ENCODE measurements at places on chromosomes 4 and X.
A peak's percentile ranks its signal among the peaks of the same experiment; 100 is the strongest.

- no peak for DNase-seq
Measured at GRCh38 chr4:88661739-88662138, 35.9 kb downstream of the NAP1L5 start.

- DNase-seq, result no peak
Measured at GRCh38 chr4:185560316-185560715, 25.0 kb upstream of the PDLIM3 start.

DNA sequence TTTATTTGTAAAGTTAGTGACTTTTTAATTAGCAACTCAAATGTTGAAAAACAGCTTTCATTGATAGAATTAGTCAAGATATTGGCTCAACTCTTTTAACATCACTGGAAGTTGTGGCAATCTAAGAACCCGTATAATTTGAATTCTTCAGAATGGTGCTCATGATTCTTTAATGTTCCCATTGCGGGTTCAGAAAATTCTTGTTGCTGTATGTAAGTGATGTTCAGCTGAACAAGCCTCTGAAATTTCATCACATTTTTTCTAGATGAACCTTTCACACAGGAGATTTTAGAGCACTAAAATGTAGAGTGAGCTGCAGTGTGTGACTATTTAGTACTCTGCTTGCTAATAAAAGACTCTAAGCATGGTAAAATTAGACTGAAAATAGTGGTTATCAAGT, 1317.7 kb downstream of the FSTL5 start:
- no peak for DNase-seq

DNA sequence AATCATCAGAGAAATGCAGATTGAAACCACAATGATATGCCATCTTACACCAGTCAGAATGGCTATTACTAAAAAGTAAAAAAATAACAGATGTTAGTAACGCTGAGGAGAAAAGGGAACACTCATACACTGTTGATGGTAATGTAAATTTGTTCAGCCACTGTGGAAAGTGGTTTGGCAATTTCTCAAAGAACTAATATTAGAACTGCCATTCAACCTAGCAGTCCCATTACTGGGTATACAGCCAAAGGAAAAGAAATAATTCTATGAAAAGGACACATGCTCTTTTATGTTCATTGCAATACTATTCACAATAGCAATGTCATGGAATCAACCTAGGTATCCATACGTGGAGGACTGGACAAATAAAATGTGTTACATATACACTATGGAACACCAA, 566.3 kb downstream of the STPG2 start:
- no peak for DNase-seq

- DNase-seq, result no peak
Measured at GRCh38 chr4:133910165-133910564, 291.4 kb downstream of the PABPC4L start.

- no peak for DNase-seq
Measured at GRCh38 chr4:145533001-145533400, 51.3 kb downstream of the SMAD1 start.

DNA sequence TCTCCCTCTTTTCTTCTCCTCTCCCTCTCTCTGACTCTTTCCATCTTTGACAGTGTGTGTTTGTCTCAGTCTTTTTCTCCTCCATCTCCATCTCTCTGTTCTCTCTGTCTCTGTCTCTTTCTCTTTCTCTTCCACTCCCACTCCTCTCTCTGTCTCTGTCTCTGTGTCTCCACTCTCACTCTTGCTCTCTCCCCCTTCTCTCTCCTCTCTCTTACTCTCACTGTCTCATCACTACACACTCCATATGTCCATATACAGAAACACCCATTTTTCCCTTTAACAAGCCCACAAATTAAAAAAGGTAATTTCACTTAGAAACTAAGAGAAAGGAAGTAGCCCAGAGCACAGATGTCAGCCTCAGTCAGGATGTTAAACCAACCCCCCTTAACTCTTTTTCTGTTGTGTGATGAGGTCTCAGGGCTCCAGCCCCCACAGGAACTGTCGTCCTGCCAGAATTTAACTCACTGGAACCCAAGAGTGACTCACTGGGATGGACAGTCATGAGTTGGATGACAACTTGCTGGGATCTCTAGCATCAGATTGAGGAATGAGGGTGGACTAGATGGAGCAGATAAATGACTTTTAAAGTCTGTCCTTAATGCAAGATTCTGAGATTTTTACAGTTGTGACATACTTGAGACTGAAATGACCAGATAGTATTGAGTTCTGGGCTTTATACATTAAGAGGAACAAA, 27.5 kb downstream of the OTUD6A start:
- no peak for DNase-seq

- DNase-seq, result no peak
Measured at GRCh38 chr4:68451246-68452211, 4.3 kb downstream of the TMPRSS11E start.

DNA sequence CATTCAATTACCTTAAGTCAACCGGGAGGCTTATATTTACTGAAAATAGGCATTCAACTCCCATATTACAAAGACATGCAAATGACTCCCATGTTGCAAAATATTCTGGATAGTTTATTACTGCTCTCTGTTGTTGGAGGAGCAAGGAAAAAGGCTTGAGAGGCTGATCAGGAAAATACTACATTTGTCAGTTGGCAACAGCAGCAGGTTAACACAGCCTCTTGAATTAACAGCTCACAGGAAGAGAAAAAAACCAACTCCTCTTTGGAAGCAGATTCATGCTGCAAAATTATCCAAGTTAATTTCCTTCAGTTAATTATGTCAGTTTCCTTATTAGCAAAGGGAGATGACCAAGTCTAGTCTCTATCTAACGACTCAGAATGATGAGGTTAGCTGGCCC, 238.9 kb downstream of the MAML3 start:
- no peak for DNase-seq

- DNase-seq, result no peak
Measured at GRCh38 chr4:146957237-146957636, 11.6 kb upstream of the TTC29 start.

- DNase-seq, result no peak
Measured at GRCh38 chrX:127574829-127575228, 477.4 kb downstream of the ACTRT1 start.

DNA sequence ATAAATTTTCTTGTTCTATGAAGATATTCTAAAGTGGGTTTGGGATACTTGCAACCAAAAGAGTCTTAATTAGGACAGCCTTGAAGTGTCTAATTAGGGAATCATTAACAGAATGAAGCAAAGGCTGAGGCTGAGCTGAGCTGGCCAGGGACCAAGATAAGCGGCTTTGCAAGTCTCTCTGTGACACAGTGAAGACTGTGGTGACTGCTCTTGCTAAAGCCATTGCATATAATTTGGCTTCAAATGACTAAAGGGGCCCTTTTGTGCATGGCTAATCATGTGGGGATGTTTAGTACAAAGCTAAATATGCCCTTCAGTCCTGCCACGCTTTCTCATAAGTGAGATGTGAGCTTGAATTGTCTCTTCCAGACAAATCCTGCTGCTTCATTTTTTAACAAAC, 31.2 kb upstream of the GYPA start:
- DNase-seq, result no peak

- no peak for DNase-seq
Measured at GRCh38 chr4:48237996-48238645, 31.5 kb downstream of the TEC start.

- DNase-seq, result no peak
Measured at GRCh38 chrX:13985697-13986435, 43.8 kb downstream of the GEMIN8 start.

DNA sequence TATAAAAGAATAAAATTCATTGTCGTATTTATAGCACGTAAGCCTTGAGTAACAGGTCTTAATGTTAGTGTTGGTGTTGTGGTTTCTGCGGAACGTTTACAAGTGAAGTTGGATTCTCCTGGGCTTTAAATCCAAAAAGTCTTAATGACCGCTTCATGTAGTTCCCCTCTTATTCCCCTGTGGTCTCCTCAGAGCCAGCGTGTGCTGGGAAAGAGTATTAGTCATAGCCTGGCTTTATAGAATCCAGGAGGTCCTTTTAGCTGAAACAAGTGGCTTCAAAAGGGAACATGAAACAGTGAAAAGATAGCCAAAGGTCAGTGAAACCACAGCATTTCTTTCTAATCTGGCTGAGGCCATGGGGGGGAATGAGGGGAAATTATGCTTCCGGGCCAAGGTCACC, 79.1 kb downstream of the CLCN4 start:
- DNase-seq, result no peak

- DNase-seq, result no peak
Measured at GRCh38 chr4:58760737-58761136, 1650.6 kb upstream of the IGFBP7 start.

DNA sequence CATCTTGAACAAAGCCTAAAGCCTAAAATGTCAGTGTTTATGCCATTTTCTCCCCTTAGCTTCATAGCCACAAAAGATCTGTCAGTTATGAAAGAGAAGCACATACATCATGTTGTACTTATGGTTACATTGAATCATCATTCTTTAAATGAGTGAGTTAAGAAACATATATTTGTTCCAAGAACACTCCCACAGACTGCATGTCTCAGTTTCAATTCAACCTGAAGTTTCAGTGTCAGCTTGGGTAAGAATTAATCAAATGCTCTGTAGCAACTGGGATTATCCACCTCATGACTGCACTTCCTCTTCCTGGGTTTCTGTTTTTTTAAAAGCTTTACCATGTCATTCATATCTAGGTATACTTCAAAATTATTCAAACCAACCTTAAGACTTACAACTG, 3.9 kb upstream of the TMPRSS11B start:
- no peak for DNase-seq

DNA sequence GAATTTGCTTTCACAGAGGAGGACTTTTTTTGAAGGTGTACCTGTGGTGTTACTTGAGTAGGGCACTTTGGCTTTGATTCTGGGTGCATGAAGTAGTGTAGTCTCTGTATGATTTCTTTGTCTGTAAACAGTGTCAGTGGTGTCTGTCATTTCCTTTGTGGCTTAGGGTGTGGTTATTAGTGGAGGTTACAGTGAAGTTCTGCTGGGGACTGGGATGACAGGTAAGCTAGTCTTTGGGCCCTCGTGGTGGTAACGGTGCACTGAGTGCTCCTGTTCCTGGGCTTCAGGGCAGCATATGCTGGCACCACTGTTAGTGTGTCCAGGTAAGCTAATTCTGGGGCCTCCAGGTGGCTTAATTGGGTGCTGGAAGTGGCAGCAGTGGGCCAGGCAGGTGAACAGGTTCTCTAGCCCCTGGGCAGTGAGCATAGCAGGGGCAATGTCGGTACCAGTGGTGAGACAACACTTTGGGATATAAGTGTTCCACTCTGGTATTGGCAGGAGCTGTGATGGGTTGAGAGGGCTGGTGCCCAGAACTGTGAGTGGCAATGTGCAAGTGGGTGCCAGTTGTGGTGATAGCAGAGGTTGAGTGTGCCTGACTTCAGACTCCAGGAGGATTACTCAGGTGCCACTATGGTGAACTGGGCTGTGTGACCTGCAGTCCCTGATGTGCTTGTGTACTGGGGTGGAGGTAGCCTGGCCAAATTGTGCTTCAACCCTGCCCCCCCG, 26.0 kb upstream of the VSIG1 start:
- no peak for DNase-seq

GRCh38 chr4:56692576-56692975, 11.5 kb upstream of the HOPX start:
- no peak for DNase-seq

DNA sequence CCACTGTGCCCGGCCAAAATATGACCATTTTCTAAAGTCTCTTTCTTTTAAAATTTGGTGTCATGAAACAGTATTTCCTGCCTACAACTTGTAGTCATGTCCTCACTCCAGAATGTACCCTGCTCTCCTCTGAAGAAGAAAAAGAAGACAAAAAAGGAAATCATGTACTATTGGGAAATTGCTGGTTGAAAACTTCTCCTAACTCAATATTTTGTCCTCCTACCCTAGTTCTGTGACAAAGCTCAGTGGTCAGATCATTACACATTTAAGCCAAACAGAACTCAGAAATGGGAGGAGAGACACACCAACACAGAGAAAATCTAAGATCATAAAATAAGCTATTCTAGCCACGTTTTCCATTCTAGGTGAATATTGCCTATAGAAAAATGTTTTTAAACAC, 127.7 kb downstream of the IRF2 start:
- DNase-seq, result no peak

- no peak for DNase-seq
Measured at GRCh38 chr4:172042714-172043114, 229.5 kb downstream of the GALNTL6 start.

- no peak for DNase-seq
Measured at GRCh38 chrX:132200976-132201375, 18.3 kb downstream of the RAP2C start.

DNA sequence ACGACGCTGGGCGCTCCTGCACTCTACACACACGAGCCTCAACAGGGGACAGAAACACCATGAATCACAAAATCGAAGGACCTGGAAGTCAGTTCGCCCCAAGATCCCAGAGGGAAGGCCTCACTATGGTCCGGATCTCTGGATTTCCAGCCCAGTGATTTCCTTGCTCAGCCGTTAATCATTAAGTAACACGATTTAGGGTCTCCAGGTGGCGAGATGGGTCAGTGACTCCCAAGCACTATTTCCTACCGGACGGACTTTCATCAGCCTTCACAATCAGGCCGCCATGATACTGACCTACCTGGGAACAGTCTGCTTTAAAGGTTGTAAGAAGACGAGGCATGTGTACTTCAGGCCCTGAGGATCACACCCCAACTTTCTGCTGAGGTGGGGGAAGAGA, 63.7 kb downstream of the FAT1 start:
- no peak for DNase-seq

DNA sequence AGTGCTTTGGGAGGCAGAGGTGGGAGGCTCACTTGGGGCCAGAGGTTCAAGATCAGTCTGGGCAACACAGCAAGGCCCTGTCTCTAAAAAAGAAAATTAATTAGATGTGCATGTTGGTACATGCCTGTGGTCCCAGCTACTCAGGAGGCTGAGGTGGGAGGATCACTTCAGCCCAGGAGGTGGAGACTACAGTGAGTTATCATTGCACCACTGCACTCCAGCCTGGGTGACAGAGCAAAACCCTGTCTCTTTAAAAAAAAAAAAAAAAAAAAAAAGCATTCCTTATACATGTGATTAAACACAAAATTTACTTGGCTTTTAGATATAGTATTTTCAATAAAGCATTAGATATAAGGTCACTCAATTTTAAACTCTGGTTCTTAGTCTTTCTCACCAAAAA, 34.9 kb downstream of the SMARCA1 start:
- no peak for DNase-seq

GRCh38 chr4:139950568-139950967, 203.4 kb downstream of the MAML3 start:
- peak; percentile 11 for DNase-seq

GRCh38 chr4:158796370-158797140, 27.7 kb downstream of the FNIP2 start:
- DNase-seq, result no peak

DNA sequence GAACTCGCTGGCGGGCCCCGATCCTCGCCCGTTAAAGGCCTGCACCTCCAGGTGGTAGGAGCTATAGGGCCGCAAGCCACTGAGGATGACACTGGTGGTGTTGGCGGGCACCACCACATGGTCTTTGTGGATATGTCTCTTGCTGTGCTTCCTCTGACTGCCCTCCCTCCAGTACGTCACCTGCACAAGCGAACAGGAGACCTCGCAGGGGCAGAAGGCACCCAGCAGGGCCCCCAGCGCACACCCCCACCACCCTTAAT, 20.7 kb downstream of the L1CAM start:
- DNase-seq, result no peak

All from SIG-M5 (cell line).